ENCODE measurements at places on chromosomes 7 and 10.

DNA sequence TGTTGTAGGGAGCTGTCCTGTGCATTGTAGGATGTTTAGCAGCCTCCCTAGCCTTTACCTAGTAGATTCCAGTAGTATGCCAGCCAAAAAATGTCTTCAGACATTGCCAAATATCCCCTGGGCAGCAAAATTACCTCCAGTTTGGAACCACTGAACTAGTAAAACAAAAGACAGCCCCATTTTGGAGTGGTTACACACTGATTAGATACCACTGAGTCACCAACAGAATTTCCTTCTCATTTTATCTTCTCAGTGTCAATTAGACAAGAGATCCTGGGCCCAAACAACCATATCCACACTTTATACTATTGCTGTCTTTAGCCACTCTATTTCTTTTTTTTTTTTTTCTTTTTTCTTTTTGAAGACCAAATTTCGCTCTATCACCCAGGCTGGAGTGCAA lies 3.5 kb upstream of the CCDC6 start:
- no peak for DNase-seq

DNA sequence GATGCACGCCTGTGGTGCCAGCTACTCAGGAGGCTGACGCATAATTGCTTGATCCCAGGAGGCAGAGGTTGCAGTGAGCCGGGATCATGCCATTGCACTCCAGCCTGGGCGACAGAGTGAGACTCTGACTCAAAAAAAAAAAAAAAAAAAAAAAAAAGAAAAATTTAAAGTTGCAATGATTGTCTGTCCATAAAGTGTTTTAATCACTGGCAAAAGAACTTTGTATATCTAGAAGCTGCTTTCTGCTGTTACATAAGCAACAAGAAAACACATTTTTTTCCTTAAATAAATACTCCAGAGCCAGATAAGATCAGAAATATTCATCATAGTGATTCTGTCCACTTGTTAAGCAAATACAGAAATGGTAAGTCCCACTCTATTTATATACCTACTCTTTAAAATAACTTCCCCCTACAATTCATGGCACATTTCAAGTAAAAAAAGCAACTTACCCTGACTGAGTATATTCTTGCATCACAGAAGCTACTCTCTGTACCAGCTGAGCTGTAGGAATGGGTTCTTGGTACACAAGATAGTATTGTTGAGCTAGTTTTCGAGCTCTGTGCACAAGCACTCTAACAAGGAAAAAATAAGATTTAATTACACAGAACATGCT lies 7.6 kb downstream of the PSMA2 start:
- DNase-seq, result no peak

- DNase-seq, result no peak
Observed at GRCh38 chr10:116866987-116867595, 17.8 kb downstream of the ENO4 start.

DNA sequence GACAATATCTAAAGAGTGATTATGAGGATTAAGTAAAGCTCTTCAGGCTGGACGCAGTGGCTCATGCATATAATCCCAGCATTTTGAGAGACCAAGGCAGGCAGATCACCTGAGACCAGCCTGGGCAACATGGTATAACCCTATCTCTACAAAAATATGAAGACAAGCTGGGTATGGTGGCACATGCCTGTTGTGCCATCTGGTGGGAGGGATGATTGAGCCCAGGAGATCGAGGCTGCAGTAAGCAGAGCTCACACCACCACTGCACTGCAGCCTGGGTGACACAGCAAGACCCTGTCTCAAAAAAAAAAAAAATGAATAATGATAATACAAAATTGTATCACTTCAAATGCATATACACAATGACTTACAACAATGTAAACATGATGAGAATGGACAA lies 195.6 kb upstream of the AUTS2 start:
- no peak for DNase-seq

DNA sequence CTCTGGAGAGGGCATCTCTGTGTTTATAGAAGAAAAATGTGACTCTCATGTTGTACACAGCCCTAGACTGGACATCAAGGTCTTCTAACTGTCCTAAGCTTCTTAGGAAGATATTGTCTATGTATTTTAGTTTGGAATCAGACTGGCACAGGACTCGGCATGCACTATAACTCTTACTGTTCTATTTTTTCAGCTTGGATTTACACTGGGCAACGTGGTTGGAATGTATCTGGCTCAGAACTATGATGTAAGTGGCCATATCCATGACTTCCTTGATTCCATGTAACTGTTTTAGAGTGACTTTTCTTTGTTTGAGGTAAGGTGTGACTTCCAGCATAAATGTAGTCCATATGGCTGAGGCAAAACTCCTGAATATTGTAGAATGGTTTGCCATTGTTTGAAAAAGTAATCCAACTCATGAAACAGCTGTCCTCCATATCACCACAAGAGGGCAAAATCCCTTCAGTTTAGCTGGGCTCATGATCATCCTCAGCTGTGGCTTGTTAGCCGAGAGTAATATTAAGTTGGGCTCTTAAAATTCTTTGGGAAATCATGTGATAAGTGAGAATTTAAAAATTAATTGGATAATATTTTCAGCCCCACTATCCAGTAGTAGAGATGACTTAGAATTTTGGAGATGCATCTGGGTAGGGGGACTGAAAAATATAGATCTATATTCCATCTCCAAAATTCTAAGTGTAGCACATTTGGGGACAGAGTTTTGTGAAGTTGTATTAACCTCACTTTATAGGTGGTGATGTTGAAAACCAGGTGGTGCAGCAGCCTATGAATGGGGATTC lies 10.4 kb downstream of the STMP1 start:
- DNase-seq, result no peak

GRCh38 chr10:69211524-69211923 lies 8.6 kb upstream of the HKDC1 start:
- no peak for DNase-seq

- no peak for DNase-seq
Observed at GRCh38 chr10:10642189-10642588, 375.5 kb upstream of the CELF2 start.

GRCh38 chr10:20956843-20957242 lies 59.7 kb upstream of the NEBL start:
- no peak for DNase-seq

DNA sequence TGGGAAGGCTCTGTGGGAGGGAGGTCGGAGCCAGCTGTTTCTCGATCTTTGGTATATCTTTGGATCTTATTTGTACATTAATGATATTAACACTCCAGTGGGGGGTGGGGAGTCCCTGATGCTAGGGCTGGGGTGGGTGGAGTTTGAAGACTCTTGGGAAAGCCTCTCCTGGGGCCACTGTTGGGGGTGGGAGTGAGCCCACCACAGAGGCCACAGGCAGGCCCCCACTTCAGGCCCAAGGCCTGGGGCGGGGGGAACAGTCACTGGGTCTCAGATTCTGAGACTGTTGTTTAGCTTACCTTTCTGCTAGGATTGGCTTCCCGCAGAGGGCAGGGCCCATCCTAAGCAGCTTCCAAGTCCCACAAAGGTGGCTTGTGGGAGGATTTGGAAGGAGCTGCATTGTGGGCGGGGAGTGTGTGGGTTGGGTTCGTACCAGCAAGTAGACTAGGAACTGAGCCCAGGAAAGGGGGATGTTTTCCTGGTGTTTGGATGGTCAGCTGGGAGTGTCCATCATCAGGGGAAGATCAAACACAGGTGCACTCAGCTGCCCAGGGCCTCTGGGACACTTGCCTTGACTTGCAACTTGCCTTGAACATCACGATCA lies 11.9 kb downstream of the YKT6 start:
- DNase-seq, result no peak

DNA sequence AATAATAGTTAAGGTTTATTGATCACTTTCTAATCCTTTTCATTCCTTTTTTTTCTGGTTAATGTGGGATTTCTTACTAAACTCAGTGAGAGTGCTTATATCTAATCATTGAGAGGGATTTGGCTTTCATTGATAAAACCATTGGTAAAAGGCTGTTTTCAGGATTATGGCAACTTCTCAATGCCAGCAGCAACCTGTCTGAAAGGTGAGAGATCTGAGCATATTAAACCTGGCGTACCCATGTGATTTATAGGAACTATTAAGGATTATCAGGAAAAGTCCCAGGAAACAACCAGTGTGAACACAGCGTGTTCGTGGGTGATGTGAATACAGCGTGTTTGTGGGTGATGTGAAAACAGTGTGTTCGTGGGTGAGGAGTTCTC lies 65.9 kb downstream of the PDIA4 start:
- no peak for DNase-seq

DNA sequence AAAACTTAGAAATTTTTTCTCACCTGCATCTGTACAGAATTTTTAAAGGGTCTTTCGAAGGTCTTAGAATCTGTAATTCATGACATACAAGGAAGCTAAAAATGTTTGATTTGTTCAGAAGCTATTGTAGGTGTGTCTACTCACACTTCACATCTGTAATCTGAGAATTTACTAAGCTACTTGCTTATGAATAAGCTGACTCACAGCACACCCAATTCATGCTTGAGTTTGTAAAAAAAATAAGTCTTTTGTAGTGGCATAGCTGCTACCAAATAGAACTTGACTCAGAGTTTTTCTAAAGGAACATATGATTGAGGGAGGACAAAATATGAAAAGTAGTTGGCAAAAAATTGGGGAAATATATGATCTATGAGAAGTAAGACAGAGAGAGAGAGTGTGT lies 12.7 kb upstream of the AGR2 start:
- DNase-seq, result no peak

GRCh38 chr10:72097448-72098300 lies 9.3 kb upstream of the SPOCK2 start:
- no peak for DNase-seq

- peak; percentile 24 for DNase-seq
Observed at GRCh38 chr10:60942788-60943315, 1.1 kb downstream of the RHOBTB1 start.

DNA sequence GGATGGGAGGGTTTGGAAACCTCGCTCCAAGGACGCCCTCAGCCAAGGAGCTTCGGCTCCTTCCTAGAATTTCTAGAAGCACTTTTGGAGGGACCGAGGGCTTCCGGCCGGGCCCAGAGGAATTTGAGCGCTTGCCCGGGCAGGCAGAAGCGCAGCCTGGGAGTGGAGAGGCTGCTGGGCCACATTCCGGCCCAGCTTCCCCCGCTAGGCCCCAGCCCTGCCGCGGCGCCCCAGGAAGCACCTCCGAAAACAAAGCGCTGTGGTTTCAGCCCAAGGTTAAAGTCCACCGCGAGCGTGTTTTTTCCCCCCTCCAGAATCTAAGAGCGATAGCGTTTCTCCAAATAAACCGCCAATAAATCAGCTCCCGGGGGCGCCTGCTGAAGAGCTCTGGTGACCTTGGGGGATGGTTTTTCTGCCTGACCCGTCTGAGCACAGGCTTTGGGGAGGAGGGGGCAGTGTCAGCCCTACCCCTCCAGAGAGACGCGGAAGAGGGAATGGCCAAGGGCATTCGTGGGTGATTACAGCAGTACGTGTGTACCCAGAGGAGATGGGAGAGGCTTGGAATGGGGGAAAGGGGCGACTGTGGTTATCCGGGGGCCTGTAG lies 5.7 kb upstream of the TNRC18 start:
- no peak for DNase-seq
